ENCODE measurements at places on chromosomes 12 and 14.

DNA sequence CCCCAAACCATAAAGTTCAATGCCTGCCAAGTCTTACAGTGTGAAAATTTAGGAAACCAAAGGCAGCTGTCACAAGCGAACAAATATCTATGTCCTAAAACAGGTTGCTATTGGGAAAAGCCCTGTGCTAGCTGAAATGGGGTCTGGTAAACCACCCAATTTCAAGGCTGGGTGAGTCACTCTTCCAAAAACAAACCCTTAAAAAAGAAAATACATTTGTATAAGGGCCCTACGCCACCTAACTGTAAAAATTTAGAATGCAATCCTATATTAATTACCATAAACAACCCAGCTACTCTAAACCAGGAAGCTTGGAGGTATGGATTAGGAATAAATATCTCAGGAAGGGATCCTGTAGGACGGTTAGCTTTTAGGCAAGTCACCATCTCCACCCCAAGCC lies 32.1 kb downstream of the PRMT8 start:
- DNase-seq: no peak

- DNase-seq: no peak
These were observed 139.2 kb downstream of the TGFB3 start for GRCh38 chr14:75842551-75842950.

DNA sequence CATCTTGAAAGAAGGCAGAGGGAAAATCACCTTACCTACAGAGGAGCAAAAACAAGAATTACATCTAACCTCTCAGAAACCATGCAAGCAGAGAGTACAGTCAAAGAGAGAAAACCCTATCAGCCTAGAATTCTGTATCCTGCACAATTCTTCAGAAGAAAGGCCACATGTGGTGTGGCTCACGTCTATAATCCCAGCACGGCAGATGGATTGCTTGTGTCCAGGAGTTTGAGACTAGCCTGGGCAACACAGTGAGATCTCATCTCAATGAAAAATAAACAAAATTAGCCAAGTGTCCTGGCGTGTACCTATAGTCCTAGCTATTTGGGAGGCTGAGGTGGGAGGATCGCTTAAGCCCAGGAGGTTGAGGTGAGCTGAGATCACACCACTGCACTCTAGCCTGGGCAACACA lies 48.2 kb downstream of the ATF7 start:
- peak; percentile 34 for DNase-seq

GRCh38 chr12:102769323-102769916 lies 147.6 kb downstream of the PAH start:
- DNase-seq: peak; percentile 38
